ENCODE measurements at places on chromosomes 11 and 22. TPM values are rescaled to one million over a fixed set of nuclear protein-coding genes. Genes with fewer than 3 reads are reported as not detected.

MUC6 gene
- total RNA-seq: not detected

DNA sequence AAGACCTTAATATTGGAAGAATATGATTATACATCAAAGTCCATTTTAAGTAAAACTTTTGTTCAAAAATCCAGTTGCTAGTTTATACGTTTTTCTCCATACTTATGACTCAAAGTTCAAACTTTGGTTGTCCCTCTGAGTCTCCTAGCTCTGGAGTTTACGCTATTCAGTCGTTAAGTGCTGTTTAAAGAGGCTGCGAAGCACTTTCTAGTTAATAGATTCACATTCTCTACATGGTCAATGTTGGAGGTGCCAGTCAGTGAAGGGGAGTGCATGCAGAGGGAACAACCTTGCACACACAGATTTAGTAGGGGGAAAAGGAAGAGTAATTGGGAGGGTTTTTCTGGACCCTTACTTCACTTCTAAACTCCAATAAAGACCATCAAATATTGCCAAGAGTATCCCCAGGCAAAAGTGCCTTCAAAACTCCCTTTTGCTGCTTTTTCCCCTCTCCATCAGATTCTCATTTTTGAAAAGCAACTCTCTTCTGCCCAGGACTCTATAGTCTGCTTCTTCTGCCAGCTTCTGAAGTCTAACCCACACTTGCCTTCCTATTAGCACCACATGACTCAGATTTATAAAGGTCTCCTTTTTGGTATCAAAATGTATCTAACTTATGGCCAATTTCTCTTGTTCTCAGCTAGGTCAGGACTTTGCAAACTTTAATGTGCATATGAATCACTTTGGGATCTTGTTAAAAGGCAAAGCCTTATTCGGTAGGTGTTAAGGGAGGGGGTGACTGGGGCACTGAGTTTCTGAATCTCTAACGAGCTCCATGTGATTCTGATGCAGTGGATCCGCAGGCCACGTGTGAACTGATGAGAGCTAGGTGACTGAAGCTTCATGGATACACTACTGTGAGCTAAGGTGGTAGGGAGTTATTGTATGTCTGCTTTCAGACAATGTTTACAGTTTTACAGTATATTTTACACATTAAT is 96.2 kb upstream of the MTMR2 start:
- H3K36me3 ChIP-seq: no peaks in the 10 kb centered on the region
- H3K27ac ChIP-seq: no peak overlapping the region
- no peak for DNase-seq

DNA sequence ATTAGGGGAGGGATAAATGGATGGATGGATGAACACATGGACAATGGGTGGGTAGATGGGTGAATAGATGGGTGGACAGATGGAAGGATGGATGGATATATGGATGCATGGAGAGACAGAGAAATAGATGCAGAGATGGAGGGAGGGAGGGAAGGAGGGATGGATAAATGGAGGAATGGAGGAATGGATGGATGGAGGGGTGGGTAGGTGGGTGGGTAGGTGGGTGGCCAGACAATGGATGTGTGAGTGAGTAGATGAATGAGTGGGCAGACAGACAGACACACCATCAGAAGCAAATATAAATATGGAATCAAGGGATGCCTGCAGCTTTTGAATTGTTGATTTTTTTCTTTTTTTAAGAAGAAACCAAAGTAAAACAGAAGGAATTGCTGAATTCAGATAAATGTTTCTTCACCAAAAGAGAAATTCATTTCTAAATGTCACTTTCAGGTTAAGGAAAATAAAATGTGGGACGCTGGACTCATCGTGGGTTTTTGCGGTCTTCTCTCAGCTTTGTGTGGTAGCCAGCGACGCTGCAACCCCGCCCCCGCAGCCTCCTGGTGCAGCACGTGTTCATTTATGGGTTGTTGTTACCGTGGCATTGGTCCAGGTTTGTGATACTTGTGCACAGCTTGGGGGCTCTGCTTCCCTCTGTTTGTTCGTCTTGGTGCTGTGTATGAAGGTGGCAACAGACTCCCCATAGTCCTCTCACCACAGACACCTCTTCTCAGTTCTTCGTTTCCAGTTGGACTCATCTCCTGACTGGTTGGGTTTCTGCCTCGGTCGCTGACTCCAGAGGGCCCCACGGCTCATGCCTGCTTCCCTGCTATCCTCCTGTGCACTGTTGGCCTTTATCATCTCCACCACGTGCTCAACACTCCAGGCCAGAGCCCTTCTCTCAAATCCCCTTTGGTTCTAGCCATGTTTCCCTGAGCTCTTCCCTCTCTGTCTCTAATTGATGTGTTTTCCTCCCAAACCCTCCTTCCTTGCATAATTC is 76.4 kb downstream of the CDKN1C start:
- DNase-seq: no peak
- no peak overlapping the region for H3K27ac ChIP-seq
- no peaks in the 10 kb centered on the region for H3K27me3 ChIP-seq
- H3K4me3 ChIP-seq: no peak overlapping the region

RCOR2 gene
- total RNA-seq: 4.8 TPM

DNA sequence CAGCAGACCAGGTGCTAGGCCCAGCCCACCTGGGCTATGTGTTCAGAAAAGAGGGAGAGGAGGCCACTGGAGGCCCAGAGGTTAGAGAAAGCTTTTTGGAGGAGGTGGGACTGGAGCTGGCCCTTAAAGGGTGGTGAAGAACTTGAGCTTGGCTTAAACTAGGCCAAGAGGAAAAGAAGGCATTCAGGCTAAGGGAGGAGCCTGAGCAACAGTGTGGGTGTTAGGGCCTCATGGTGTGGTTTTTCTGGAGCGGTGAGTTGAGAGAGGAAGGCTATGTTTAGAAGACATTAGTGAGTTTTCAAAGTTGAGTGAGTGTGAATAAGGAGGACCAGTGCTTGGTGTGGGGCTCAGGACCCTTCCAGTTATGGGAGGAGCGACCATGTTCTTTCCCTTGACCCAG is 6.2 kb downstream of the TAF6L start:
- no peak for DNase-seq
- H3K27ac ChIP-seq: no peak overlapping the region
- H3K4me1 ChIP-seq: no peaks in the 10 kb centered on the region
- no peak overlapping the region for H3K4me3 ChIP-seq
- H3K27me3 ChIP-seq: no peaks in the 10 kb centered on the region
